ENCODE measurements at places on chromosomes 5 and 9. TPM values are rescaled to one million over a fixed set of nuclear protein-coding genes. Genes with fewer than 3 reads are reported as not detected.

GRCh38 chr5:3886524-3887451 lies 291.2 kb downstream of the IRX1 start:
- no peak for DNase-seq

DNA sequence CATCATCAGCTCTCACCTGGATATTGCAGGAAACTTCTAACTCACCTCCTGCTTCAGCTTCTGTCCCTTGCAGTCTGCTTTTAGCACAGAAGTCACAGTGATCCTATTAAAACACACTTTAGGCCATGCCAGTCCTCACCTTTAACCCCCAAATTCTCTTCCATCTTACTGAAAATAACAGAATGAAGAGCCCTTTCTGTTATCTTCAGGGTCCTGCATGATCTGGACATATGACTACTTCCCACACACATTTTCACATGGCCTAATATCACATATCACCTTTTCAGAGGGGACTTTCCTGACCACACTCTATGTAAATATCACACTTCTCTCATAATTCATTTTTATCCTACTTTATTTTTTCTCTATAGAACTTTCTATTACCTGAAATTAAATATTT lies 550.6 kb upstream of the CLINT1 start:
- no peak for DNase-seq

DNA sequence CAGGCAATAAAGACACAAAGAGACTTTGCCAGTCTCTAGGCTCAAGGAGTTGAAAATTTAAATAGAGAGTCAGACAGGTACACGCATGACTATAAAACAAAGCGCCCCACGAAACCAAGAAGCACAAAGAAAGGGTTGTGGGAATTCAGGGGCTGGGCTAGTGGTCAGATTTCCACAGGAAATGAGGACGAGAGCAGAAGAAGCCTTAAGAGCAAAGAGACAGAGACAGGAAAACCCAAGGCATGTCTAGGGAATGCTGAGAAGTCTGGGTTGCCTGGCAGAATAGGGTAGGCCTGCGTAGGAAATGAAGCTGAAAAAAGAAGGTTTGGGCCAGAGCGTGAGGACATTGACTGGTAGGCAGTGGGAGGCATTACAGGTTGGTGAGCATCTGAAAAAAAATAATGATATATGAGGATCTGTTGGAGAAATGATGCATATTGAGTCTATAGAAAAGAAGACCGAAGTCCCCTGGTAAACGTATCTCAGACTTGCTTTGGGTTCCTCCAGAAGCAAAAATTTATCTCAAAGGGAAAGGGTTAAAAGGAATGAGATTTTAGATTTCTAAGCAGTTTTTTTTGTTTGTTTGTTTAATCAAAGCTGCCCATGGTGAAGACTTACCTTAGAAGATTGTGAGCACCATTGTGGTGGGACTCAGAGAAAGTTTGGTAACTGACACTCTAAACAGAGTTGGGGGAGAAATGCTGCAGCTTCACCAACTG lies 51.8 kb downstream of the SLC1A3 start:
- DNase-seq = no peak

GRCh38 chr5:2111569-2112105 lies 228.9 kb upstream of the IRX4 start:
- DNase-seq = no peak

The PCDHGC5 gene
- total RNA-seq = 0.69 TPM

The FBXL7 gene
- not detected for total RNA-seq

DNA sequence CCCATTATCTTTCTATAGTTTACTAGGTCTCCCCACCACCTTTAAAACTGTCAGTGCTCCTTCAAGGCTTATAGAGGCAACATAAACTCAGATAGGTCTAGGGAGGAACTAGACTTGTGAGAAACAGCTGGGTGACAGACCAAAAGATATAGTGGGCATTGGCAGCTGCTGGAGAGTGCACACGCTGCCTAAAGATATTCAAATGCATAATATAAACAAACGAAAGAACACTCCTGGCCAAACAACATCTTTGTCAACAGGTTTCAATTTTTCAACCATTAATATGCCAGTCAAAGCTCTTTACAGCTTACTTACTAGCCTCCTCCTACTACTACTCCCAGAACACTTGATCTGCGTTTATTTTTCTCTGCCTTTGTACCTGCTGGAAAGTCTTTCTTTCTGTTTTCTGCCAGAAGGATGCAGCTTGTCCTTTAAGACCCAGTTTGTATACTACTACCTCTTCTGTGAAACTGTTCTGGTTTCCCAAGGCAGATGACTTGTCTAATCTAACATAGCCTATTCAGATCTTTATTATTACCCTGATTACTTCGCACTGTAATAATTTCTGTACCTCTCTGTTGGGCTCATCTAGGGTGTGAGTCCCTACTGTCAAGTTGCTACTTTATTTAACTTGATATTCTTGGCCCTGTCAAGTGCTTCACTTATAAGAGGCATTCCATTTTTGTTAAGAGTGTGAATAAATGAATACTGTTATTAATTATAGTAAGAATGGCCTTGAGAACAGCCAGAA lies 14.3 kb downstream of the KDM3B start:
- no peak for DNase-seq

DNA sequence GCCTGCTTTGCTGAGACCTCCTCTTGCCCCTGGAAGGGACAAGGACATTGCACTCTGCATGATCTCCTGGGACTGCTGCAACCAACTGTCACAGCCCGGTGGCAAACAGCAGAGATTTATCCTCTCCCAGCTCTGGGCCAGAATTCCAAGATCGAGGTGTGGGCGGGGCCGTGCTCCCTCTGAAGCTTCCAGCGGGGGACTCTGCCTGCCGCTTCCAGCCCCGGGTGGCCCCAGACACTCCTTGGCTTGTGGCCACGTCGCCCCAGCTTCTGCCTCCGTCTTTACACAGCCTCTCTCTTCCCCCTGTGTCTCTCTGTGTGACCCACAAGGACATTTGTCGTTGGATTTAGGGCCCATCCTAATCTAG lies 67.1 kb downstream of the COL5A1 start:
- DNase-seq = no peak

DNA sequence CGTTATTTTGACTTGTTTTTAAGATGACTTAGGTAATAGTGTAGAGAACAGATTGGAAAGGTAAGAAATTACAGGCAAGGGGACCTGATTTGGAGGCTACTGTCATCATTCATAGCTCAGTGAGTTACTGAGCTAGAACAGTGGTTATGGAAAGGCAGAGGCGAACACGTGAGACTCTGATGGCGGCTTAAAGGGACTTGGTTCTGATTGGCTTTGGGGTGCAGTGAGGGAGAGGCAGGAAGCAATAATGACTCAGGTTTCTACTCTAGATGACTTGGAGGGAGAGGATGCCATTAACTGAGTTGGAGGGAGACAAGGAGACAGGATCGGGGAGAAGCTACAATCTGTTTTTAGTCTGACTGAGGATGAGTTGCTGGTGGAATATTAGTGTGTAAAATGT lies 3.0 kb downstream of the F2RL2 start:
- no peak for DNase-seq

The TMEM167A gene
- 84.1 TPM for total RNA-seq

- DNase-seq = no peak
Observed at GRCh38 chr5:179916523-179916922, 8.8 kb upstream of the TBC1D9B start.

GRCh38 chr9:70073193-70073592 lies 29.5 kb downstream of the MAMDC2 start:
- no peak for DNase-seq

The PPP3R2 gene
- total RNA-seq = not detected

Measured in MCF 10A (cell line).